Activated T-cell treated with anti-CD3 and anti-CD28 coated beads for 48 hours (primary cell): ENCODE measurements at places on chromosomes 6 and 20.

DNA sequence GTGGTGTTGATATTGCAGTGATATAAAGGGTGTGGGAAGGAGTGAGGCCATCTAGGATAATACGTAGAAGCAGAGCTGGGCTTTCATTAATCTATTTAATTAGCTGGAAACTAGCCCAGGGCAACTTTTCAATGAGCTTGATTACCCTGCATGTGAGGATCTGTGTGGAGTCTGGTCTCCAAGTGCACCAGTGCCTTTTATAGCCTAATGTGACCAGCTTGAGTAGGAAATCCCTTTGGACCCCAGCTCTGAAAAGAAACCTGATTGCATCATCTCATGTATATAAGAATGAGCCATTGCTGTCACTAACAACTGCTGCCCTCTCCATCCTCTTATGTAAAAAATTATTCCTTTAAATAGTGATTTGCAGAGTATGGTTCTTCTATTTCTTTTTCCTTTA, 72.6 kb downstream of the CD109 start:
- DNase-seq = no peak

- DNase-seq = no peak
These were observed 111.2 kb upstream of the CNKSR3 start for GRCh38 chr6:154621686-154622085.

GRCh38 chr6:154460306-154461071, 50.0 kb downstream of the CNKSR3 start:
- DNase-seq = no peak

GRCh38 chr6:145816392-145816791, 1.8 kb upstream of the FBXO30 start:
- DNase-seq = no peak

DNA sequence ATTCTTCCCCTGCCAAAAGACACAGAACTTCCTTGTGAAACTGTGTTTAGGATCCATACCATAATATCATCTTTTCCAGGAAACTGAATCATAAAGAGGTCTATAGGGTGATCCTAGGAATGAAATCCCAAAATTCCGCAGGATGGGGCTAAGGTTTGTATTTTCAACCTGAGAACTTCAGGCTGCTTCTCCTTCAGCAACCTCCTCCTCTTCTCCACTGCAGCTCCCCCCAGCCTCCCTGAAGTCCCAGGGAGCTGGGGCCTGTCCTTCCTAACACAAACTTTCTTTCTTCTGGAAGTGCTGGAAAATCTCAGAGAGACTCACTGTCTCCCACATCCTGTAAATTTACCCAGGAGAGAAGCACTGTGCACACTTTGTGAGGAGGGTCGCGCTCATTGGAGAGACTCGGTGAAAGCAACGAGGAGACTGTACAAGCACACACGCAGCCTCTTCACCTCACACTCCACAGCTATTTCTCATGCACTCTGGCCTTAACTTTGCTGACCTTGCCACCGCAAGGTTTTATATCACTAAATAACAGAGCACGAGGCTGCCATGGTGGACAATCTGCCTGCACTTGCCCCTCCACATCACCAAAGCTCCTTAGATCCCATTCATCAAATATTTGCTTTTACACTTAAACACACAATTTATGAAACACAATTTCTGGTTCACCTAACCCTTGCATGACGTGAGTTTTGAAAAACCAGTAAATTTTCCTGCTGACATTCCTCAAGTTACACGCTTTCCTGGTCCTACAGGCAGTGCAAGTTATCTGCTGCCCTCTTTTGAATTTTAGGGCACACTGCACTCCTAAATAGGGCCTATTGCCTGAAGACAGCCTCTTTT, 14.3 kb downstream of the ID4 start:
- no peak for DNase-seq

DNA sequence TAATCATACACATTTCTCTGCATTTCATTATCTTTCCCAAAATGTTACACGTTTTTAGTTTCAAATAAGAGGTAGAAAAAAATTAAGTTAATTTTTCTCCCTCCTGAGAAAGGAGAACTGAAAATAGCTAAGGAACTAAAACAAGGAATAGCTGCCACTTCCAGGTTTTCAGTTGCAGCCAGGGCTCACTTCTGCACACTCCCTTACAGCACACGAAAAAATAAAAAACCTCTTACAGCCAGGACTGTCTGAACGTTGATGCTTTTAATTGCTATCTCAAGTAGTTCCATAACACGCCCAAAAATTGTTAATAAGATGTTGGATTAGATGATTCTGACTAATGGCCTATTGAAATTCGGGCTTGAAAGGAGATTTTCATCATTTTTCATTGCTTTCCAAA, 153.7 kb upstream of the THBS2 start:
- no peak for DNase-seq

DNA sequence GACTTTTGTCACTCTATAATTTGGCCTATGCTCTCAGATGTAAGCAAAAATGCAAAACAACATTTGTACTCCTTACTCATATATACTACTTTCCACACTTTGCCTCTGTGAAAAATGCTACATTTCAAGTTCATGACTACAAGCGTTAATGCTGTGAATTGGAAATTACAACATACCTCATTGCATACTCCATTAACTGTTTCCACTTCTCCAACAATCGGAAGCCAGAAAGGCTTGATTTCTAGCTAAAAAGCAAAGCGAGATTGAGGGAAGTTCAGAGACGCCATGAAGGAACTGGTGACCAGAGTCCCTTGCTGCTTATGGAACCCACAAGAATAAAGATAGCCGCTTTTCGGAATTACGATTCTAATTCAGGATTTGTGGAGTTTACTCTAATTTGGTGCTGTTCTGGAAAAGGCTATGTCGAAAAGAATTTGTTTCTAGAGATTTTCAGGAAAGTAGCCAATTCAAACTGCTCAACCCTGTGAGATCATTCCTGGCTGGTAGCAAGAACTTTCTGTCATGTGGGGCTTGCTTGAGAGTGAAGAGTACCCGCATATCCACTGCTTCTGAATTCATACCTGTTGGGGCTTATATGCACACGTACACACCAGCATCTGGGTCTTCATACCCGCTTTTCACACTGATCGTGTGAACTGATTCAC, 98.0 kb upstream of the CITED2 start:
- no peak for DNase-seq

DNA sequence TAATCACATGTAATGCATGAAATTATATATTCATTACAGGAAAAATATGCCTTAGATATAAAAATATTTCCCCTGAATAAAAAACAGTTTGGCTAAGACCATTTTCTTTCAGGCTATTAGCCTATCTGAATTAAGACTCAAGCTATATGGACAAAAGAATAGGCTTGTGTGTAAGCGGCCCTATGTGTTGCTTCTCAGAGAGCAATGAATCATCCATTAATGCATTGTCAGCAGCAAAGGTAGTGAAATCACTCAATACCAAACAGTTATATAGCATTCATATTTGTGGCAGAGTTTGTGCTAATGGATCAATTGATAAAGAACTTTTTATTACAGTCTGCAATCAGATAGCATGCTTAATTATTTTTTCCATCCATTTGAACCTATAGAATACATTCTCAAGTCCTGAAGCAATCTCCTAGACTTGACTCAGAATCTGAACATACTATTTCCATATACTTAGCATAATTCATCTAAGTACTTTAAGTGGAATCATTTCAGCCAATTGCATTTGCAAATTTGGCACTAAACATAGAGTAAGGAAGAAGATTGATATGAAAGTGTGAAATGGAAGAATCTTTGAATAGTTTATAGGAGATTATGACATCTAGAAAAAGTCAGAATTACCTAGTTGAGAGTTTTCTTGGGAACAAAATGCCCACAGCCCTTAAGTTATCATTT, 112.2 kb downstream of the ADGRB3 start:
- no peak for DNase-seq

GRCh38 chr6:69294407-69294806, 502.4 kb downstream of the LMBRD1 start:
- no peak for DNase-seq

DNA sequence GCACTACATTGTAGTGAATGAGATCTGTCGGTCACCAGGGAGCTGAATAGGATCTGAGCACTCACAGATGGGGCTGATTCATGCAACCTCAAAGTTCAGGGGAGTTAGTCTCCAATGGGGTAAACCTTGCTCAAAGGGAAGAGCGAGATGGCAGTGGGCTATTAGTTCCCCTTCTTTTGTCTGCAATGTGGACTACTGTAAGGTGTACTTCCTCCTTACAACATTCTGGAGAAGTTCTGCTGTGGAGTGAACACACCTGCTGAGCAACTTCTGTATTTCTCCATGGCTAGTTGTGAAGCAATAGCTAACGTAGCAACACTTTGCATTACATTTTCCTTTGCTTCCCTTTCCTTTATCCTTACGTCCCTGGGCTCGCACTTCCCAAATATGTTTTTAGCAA, 134.3 kb upstream of the B3GAT2 start:
- no peak for DNase-seq

DNA sequence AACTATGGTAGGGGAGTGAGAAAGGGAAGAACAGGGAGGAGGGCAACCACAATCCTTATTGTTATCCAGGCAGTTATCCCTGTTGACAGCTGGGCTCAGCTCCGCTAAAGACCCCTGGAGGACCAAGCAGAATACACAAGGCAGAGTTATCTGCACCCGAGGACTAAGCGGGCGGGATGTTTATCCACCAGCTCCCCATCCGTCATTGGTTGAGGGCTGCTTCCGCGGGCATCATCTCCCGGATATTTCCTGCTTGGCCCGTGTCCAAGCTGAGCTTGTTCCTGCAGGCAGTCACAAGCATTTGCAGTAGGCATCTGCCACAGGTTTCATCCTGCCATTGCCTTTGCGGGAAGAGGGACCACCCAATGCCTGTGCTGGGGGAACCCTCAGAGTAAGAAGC, 102.1 kb downstream of the DLGAP4 start:
- DNase-seq = no peak

DNA sequence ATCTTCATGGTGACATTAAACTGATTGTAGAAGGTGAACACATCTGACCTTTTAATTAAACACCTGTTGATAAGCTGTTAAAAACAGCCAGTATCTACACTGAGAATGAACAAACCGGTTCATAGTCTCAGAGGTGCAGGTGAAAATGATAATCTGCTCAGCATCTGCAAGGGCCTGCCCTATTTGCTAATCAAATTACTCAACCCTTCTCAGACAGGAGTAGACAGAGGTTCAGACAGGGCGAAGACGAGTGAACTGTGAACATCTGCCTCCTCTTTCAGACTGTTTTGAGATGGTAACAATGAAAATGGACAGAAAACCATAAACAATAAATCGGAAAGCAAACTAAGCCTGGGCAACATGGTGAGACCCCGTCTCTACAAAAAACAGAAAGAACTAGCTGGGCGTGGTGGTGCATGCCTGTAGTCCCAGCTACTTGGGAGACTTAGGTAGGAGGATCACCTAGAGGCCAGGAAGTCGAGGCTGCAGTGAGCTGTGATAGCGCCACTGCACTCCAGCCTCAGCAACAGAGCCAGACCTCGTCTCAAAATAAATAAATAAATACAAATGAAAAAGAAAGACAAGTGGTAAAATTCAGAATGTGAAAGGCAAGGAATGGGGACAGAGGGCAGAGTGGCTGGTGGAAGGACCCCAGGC, 55.9 kb downstream of the NINL start:
- no peak for DNase-seq

GRCh38 chr6:87660226-87660911, 41.7 kb downstream of the AKIRIN2 start:
- no peak for DNase-seq

DNA sequence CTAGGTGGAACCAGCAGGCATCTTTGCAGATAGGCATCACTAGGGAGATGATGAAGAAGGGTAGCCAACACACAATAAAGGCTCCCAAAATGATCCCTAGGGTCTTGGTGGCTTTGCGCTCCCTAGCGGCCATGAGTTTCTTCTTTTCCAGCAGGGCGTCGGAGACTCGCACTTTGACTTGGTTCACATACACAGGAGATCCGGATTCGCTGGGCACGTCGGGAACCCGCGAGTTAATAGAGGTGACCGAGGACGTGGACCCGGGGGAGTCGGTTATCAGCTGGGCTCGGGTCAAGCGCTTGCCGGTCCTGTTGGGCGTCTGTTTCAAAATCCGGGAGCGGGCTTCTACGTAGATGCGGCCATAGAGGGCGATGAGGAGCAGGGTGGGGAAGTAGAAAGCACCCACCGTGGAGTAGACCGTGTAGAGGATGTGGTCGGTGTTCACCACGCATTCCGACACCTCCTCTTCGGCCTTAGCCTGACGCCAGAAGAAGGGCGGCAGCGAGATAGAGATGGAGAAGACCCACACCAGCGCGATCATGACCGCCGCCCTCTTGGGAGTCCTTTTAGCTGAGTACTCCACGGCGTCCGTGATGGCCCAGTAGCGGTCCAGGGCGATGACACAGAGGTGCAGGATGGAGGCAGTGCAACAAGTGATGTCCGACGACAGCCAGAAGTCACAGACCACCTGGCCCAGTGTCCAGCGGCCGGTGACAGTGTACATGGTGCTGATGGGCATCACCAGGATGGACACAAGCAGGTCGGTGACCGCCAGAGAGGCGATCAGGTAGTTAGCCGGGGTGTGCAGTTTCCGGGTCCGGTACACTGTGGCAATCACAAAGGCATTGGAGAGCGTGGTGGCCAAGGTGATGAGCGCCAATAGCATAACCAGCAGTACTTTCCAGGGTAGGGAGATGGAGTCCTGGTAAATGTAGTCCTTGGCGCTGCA, 658 bp downstream of the HTR1B start:
- DNase-seq = no peak

- peak; percentile 20 for DNase-seq
These were observed 9.2 kb downstream of the FOXS1 start for GRCh38 chr20:31835977-31836852.

GRCh38 chr6:49453221-49453620, 9.8 kb downstream of the MMUT start:
- DNase-seq = no peak

DNA sequence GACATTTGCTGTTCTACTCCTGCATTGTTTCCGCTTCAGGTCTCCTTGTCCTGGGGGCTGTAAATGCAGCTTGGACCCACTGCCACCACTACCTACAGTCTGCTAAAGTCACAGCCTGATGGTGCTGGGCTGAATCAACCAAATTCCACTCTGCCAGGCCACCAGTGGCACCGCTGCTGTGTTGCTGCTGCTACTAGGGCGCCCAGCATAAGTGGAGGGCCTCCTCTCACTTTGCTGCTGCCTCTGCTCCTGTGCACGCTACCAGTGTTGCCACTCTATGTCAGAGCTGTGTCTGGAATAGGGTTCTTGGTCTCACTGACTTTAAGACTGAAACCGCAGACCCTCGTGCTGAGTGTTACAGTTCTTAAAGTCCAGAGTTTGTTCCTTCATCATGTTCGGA, 1.4 kb upstream of the SSR1 start:
- DNase-seq = no peak

DNA sequence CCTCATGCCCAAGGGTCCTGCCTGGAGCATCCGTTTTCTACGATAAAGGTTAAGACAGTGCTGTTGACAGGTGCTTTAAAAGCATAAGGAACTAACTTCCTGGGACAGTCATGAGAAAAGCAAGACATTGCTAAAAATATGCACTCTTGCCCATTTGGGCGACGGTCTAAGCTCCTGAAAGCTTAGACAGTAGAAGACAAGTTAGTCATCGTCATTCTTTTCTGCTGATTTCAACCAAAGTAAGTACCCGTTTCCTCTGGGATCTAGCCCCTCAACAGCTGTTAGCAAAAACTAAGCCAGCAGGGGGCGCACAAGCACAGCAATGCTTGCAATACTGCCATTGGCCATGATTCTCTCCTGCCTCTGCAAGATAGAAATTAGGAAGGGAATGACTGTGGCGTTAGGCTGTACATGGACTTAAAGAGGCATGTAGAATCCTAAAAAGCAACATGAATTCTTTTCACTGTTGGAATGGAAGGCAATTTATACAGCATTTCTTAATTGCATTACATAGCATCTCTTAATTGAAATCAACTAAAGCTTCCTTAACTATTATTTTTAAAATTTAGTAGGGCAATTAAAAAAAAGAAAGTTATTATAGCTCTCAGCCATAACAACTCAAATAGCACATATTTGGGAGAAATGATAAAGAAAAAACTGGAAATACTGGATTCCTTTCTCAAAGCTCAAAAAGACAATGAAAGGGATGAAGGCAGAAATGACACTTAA, 147.8 kb upstream of the RALGAPA2 start:
- peak; percentile 81 for DNase-seq
